HepG2 (cell line): ENCODE measurements at places on chromosomes 7 and 10. TPM values are rescaled to one million over a fixed set of nuclear protein-coding genes. Genes with fewer than 3 reads are reported as not detected.

The ZCCHC24 gene
- total RNA-seq, result 3.1 and 3.9 TPM in 2 replicates

The CADPS2 gene
- 43.8 and 62.9 TPM in 2 replicates for total RNA-seq

The TLL2 gene
- 0.09 TPM in 1 of 2 replicates, not detected in the other for total RNA-seq

The PSD gene
- total RNA-seq, result 0.11 and 0.35 TPM in 2 replicates

The COL13A1 gene
- total RNA-seq, result not detected in 2 replicates

The LRRD1 gene
- not detected in 2 replicates for total RNA-seq

The GDF2 gene
- not detected in 2 replicates for total RNA-seq

The IKZF1 gene
- not detected in 2 replicates for total RNA-seq

The NKX2-3 gene
- total RNA-seq, result not detected in 2 replicates

The CASP2 gene
- 13.7 and 21.2 TPM in 2 replicates for total RNA-seq

The GIMAP1 gene
- total RNA-seq, result not detected in 2 replicates

The CDH23 gene
- not detected in 2 replicates for total RNA-seq

The ADRA2A gene
- total RNA-seq, result not detected in 2 replicates

The CNNM1 gene
- total RNA-seq, result 5.5 and 9.6 TPM in 2 replicates

The ASNS gene
- total RNA-seq, result 55.0 and 81.9 TPM in 2 replicates

The NRCAM gene
- 0.31 and 0.39 TPM in 2 replicates for total RNA-seq

The HMX3 gene
- total RNA-seq, result not detected in 2 replicates

The SPOCK2 gene
- 4.7 and 8.6 TPM in 2 replicates for total RNA-seq

The PLPP4 gene
- not detected in 2 replicates for total RNA-seq

The ABCF2 gene
- total RNA-seq, result 42.5 and 43.0 TPM in 2 replicates

The C10orf62 gene
- 0.28 and 1.6 TPM in 2 replicates for total RNA-seq

The NCF1 gene
- total RNA-seq, result not detected in 2 replicates

The SOSTDC1 gene
- total RNA-seq, result not detected in 2 replicates

The PHYHIPL gene
- 40.6 and 55.7 TPM in 2 replicates for total RNA-seq

The CCDC146 gene
- total RNA-seq, result 1.2 and 2.4 TPM in 2 replicates

The PPA1 gene
- total RNA-seq, result 250 and 371 TPM in 2 replicates

The NSUN5 gene
- total RNA-seq, result 31.6 and 35.8 TPM in 2 replicates

The FGFR2 gene
- 1.4 and 2.6 TPM in 2 replicates for total RNA-seq

The PRF1 gene
- 0.32 and 1.00 TPM in 2 replicates for total RNA-seq

The CPED1 gene
- 27.0 and 41.6 TPM in 2 replicates for total RNA-seq

The CTAGE15 gene
- total RNA-seq, result not detected in 2 replicates

The C10orf90 gene
- total RNA-seq, result not detected in 2 replicates

The NACAD gene
- total RNA-seq, result 0.08 TPM in 1 of 2 replicates, not detected in the other

The TAS2R4 gene
- total RNA-seq, result 0.28 and 0.80 TPM in 2 replicates

The C1GALT1 gene
- 65.9 and 68.2 TPM in 2 replicates for total RNA-seq

The CLRN3 gene
- total RNA-seq, result not detected in 2 replicates

The PALD1 gene
- 0.06 and 0.07 TPM in 2 replicates for total RNA-seq

The ADCY1 gene
- 0.80 and 1.5 TPM in 2 replicates for total RNA-seq

The STAG3 gene
- total RNA-seq, result 0.22 and 0.33 TPM in 2 replicates

The CPVL gene
- total RNA-seq, result 30.7 and 59.2 TPM in 2 replicates

The COL28A1 gene
- 0.07 TPM in 1 of 2 replicates, not detected in the other for total RNA-seq

The IL2RA gene
- total RNA-seq, result not detected in 2 replicates

The GATAD1 gene
- 16.2 and 20.6 TPM in 2 replicates for total RNA-seq

The ZNF282 gene
- total RNA-seq, result 19.3 and 20.9 TPM in 2 replicates

The RPEL1 gene
- total RNA-seq, result 0.04 and 0.10 TPM in 2 replicates

The FAM13C gene
- 0.07 TPM in 1 of 2 replicates, not detected in the other for total RNA-seq

The AKR1D1 gene
- 37.0 and 59.5 TPM in 2 replicates for total RNA-seq

The HOXA4 gene
- total RNA-seq, result 1.8 and 2.4 TPM in 2 replicates

The EBLN1 gene
- total RNA-seq, result not detected in 2 replicates

The ST8SIA6 gene
- not detected in 2 replicates for total RNA-seq

The RFC2 gene
- 43.5 and 51.2 TPM in 2 replicates for total RNA-seq

The SPDYE17 gene
- not detected in 2 replicates for total RNA-seq

The INA gene
- 0.04 TPM in 1 of 2 replicates, not detected in the other for total RNA-seq

The WNT8B gene
- 0.07 TPM in 1 of 2 replicates, not detected in the other for total RNA-seq

The PCLO gene
- total RNA-seq, result 0.06 and 0.29 TPM in 2 replicates

The CAV2 gene
- total RNA-seq, result 0.09 and 0.24 TPM in 2 replicates

The IL6 gene
- not detected in 2 replicates for total RNA-seq
